Common myeloid progenitor, CD34-positive (primary cell): ENCODE measurements at places on chromosomes 7 and 10.

GRCh38 chr10:102449321-102450123 lies 1.8 kb downstream of the C10orf95 start:
- peak; percentile 89 for DNase-seq

- no peak for DNase-seq
These were observed 62.0 kb downstream of the AMZ1 start for GRCh38 chr7:2750004-2750407.

DNA sequence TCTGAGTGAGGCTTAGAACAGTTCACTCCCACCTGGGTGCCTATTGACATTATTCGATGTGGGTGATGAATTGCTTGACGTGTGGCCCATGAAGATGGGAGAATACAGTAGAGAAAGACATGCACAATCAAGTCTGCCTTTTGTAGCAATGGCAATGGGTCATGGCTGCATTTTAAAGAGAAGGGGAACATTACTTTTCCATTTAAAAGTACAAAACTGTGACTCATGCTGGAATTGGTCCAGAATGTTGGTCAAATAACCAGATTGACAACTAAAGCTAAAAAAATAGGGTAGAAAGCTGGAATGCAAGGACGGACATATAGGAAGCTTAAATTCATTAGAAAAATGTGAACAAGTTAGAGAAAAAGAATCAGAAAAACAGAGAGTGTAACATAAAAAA lies 104.1 kb upstream of the SLC25A13 start:
- no peak for DNase-seq

- DNase-seq: no peak
These were observed 69.3 kb upstream of the NPY start for GRCh38 chr7:24214670-24215069.

GRCh38 chr10:82190432-82191260 lies 315.7 kb downstream of the NRG3 start:
- no peak for DNase-seq

DNA sequence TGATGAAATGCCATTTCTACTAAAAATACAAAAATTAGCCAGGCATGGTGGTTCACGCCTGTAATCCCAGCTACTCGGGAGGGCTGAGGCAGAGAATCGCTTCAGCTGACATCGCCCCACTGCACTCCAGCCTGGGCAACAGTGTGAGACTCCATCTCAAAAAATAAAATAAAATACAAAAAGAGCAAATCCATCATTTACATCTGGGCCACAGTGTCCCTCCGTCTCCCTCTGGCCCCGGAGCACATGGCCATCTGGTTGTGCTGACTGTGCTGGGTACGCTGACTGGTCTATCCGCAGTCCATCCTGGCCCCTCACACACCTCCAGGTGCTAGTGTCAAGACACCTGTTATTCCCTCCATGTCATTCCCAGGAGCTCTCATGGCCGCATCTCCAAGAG lies 42.1 kb downstream of the KCNH2 start:
- DNase-seq: no peak

GRCh38 chr10:31804352-31804810 lies 124.2 kb downstream of the ARHGAP12 start:
- DNase-seq: no peak

GRCh38 chr7:106927536-106927935 lies 62.5 kb downstream of the PIK3CG start:
- DNase-seq: no peak

GRCh38 chr10:111107023-111107422 lies 30.2 kb downstream of the ADRA2A start:
- DNase-seq: no peak

DNA sequence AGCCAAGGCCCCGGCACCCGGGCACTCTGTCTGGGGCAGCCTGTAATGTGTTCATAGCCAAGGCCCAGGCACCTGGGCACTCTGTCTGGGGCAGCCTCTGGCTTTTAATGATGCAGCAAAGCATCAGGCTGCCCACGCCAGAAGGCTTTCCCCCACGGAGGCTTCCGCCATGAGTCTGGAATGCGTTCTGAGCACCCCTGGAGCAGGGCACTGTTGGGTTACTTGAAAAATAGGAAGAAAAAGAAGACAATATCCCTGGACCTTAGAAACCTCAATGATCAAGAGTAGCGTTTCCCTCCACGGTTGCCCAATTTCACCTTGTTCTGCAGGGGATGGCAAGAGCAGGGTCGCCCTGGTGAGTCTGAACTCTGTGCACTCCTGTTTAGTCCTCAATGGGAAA lies 565.0 kb downstream of the PTPRN2 start:
- no peak for DNase-seq

DNA sequence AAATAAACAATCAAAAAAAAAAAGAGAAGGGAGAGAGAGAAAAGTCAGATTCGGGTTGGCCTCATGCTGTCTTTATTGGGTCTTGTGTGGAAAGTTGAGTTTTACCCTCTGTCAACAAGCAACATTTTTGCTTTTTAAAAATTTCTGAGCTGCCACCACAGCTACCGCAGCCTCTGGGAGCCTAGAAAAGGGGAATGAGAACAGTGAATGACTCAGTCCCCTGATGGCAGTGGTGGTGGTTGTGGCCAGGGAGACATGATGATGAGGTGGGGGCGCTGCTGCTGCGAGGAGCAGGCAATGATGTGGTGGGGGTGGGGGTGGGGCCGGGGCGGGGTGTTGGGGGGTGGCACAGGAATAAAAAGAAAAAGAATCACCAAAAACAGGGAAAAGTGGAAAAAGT lies 20.0 kb upstream of the CREB3L2 start:
- DNase-seq: no peak

DNA sequence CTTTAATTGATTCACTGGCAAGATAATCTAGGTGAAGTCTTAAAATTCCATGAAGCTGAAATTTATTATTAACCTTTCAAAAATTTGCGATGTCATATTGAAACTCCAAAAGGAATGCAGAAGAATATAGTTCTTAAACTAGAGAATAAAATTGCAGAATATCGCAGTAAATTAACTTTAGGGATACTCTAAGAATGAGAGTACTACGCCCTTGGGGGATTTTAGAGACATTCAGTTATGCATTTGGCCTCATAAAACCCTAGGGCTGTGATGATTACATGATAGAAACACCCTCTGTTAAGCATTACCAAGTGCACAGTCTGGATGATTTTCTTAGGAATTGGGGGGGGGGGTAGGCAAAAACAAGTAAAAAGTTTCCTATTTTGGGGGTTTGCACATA lies 3.7 kb downstream of the WNT2 start:
- DNase-seq: no peak

- no peak for DNase-seq
These were observed 62.3 kb downstream of the DLG5 start for GRCh38 chr10:77864151-77864851.

- DNase-seq: no peak
These were observed 6.8 kb downstream of the POLM start for GRCh38 chr7:44075296-44076075.

DNA sequence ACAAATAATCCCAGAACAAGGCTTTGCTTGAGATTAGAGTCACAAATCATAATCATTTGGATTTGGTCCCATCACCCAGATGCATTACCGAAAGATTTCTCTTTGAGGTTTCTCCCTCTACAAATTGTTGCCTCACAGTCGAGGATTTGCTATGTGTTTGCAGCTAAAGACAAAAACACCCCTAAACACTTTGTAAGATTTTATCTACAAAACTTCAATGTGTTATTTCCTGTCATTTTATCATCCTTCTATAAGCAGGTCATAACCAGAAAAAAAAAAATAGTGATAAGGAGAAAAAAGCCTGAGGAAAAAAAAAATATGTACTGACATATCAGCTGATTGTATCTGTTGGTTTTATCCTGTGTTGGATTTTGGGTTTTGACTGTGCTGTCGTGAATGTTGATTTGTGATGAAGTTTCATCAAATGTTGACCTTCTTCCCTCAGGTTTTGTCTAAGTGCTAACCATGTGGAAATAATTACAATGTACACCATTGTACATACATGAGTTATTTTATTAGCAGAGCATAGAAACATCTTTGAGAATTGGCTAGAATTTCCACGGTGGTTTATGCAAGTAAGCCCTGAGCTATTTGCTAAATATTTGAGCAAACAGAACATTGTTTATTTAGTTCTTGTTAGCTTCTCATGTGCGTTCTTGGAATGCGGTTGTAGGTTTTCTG lies 274.4 kb downstream of the NEBL start:
- DNase-seq: peak; percentile 46

- DNase-seq: no peak
These were observed 344.6 kb downstream of the RNLS start for GRCh38 chr10:88238615-88238914.

- no peak for DNase-seq
These were observed 74.6 kb upstream of the NKX6-2 start for GRCh38 chr10:132860532-132860931.

- peak; percentile 83 for DNase-seq
These were observed 7.8 kb downstream of the HPS6 start for GRCh38 chr10:102072673-102073527.

DNA sequence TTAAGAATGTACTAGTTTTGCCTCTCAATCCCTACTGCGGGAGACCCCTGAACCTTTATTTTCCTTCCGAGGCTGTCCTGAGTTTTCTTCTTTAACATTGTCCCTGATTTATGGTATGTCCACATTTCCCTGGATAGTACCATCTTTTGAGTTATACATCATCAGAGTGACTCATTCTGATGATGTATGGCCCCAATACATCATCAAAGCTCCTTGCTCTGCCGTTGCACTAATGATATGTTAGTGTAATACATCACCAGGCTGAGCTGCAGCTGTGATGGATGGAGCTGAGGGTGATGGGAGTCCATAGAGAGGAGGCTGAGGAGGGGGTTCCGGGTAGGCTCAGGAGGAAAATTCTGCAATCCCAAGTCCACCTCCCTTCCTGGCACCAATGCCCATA lies 986.5 kb downstream of the KCNMA1 start:
- no peak for DNase-seq

DNA sequence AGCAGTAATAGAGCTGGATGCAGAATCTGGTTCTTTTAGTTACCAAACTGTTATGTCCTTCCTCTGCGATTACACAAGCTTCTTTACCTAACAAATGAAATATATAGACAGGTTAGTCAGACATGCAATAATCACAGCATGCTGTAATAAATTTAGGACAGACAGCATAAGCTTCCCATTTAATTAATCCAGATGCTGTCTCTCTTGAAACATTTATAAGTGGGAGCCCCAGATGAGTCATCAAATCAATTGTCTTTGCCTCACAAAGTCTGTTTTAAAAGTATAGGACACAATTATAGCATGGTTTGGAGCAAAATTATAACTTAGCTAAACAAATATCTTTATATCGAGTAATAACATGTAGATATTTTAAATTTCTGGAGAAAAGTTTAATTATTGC lies 1.6 kb downstream of the CDNF start:
- no peak for DNase-seq

GRCh38 chr10:45470098-45471012 lies 96.3 kb downstream of the ALOX5 start:
- peak; percentile 100 for DNase-seq

DNA sequence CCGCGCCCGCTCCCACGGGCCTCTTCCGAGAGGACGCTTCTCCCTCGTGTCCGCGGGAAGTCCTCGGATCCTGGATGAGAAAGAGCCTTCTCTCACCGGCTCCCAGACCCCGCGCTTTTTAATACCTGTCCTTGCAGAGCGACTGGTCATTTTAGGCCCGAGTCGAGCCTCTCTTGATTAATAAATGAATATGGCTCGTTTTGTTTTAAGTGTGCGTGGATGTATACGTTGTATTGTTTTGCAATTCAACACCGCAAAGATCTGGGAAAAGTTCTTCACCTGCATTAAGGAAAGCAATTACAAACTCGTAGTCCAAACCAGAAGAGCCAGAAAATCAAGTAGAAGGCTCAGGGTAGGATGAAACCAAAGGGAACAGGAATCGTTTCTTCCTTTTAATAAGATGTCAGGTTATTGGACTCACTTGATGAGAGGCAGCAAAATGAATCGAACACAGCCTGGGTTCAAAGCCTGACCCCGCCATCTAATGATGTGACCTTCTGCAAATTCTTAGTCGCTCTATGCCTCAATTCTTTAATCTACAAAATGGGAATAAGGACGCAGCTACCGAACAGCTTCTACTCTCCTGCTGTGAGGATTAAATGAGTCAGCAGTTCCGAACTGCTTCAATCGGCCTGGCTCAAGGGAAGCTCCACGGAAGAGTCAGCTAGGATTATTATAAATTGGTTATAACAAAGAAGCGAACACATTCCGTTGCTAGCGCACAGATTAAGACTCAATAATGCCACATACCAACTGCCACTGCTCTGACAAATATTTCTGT lies 277.8 kb upstream of the NEBL start:
- DNase-seq: no peak

DNA sequence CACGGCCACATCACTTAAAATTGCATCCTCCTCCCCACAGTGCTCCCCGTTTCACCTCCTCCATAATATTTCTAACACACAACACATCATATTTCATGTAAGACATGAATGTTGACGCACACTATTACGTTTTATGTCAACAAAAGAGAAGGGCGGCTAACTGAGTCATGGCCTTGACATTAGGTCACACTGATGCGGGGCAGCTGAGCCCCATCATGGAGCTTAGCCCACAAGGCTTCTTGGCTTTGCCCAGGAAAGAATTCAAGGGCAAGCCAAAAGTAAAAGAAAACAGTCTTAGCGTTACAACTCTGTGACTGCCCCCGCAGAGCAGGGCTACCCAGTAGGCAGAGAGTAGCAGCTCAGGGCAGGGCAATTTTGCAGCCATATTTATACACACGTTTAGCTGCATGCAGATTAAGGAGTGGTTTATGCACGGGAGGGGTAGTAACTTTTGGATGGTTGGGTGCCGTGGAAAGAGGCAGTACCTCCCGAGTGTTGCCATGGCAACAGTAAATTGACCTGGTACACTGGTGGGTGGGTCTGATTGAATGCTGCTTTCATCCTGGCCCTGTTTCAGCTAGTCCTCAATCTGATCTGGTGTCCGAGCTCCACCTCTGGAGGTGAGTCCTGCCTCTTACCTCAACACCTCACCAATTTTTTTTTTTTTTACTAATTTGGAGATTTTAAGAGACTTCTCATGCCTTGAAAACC lies 156.2 kb upstream of the FRMD4A start:
- DNase-seq: no peak

GRCh38 chr10:17506390-17506789 lies 52.0 kb upstream of the ST8SIA6 start:
- DNase-seq: peak; percentile 38

DNA sequence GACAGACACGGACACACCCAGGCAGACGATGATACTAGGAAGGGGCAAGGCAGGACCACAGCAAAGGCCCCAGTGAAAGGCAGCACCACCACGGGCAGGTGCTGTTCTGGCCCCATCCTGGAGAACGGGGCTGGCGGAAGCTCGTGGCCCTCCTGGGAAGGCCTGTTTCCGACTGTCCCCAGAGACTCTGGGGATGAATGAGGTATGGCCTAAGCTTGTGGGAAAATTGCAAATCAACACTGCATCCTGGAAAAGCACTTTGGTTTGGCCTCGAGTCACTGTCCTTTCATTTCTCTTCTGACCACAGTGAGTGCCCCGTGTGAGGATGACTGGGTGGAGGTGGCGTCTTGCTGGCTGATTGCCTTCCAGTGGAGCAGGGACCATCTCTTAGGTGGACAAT lies 81.6 kb upstream of the ANLN start:
- no peak for DNase-seq
